Activated naive CD8-positive, alpha-beta T cell treated with anti-CD3 and anti-CD28 coated beads for 36 hours (primary cell): ENCODE measurements at places on chromosomes 16 and 17.

DNA sequence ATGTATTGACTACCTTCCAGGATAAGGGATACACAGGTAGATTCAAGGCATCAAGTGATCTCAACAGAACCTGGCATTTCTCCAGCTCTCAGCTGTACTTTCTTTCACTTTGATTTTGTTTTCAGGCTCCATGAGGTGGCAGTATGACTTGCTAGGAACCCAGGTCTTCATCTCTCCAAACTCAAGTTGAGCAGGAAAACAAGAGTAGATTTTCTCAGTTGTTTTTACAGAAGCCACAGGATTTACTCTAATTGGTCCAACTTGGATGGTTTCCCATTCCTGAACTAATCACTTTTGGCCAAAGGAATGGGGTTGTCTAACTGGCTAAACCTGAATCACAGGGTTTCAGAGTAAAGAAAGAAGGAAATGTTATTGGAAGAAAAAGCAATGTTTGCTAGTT, 146.6 kb downstream of the TRIM37 start:
- DNase-seq = no peak

GRCh38 chr17:31366088-31366487, 25.4 kb upstream of the RAB11FIP4 start:
- no peak for DNase-seq

- peak; percentile 35 for DNase-seq
Measured at GRCh38 chr16:17194190-17194780, 276.5 kb downstream of the XYLT1 start.

DNA sequence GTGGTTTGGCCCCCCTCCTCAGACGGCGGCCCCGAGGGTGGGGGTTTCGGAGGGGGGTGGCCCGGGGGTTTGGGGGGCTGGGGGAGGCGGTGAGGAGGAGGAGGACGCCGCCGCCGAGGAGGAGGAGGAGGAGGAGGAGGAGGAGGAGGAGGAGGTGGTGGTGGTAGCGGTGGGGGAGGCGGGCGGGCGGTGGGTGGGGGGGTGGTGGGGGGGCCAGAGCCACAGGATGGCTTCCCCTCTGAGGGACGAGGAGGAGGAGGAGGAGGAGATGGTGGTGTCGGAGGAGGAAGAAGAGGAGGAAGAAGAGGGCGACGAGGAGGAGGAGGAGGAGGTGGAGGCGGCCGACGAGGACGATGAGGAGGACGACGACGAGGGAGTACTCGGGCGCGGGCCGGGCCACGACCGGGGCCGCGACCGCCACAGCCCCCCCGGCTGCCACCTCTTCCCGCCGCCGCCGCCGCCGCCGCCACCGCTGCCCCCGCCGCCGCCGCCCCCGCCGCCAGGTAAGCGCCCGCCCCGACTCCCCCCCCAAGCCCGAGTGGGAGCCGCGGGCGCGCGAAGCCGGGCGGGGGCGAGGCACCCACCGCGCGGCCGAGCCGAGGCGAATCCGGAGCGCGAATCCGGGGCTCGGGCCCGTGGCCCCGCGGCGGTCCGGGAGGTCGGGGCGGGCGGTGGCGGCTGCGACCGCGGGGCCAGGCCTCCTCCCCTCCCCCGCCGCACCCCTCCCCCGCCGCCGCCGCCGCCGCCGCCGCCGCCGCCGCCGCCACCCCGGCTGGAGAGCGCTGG, 3.8 kb upstream of the CHD3 start:
- DNase-seq = peak; percentile 45

GRCh38 chr17:48051706-48052486, 3.7 kb downstream of the NFE2L1 start:
- no peak for DNase-seq
